ENCODE measurements at places on chromosomes 7 and 10.

- no peak for DNase-seq
These were observed 225.6 kb upstream of the MGMT start for GRCh38 chr10:129241461-129241860.

DNA sequence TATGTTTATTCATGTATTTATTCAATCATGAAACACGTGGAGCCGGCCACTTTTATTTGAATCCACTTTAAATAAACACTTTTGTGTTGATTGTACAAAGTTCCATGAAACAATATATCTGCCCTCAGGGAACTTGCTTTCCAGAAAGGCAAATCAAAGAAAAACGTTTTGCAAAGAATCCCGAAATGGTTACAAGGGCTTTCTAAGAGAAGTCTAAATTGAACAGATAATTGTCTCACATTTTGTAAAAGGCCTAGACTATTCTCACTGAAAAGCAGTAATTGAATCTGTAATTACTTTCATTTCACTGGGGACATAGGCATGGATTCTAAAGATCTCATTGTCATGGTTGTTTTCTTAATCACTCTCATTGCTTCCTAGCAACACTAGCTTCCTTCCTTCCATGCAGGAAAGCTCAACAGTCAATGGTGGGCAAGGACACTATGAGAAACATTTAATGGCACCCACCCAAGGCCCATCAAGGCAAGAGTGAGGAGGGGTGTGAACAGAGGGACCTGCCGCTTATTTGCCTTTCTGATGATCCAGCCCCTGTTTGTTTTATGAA, 622.4 kb upstream of the C7orf33 start:
- no peak for DNase-seq

GRCh38 chr7:50303335-50304128, 984 bp upstream of the IKZF1 start:
- DNase-seq: no peak

DNA sequence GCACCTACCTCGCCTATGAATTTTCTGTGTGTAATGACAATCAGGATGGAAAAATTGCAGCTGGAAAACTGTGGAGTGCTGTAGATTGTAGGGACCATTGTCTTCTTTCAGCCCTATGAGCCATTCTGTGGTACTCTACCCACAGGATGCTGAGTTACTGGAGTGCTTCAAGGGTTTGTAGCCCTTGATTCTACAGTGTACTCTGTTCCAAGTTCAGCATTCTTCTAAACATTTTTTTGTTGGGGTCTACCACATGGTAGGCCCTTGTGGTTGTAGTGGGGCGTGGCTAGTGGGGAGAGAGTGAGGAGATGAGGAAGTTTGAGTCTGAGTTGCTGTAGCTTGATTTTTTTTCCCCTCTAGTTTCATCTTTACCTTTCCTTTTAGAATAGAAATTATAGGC, 33.5 kb downstream of the REEP3 start:
- DNase-seq: peak; percentile 95

- no peak for DNase-seq
These were observed 238.6 kb upstream of the PFKP start for GRCh38 chr10:2828741-2829140.

DNA sequence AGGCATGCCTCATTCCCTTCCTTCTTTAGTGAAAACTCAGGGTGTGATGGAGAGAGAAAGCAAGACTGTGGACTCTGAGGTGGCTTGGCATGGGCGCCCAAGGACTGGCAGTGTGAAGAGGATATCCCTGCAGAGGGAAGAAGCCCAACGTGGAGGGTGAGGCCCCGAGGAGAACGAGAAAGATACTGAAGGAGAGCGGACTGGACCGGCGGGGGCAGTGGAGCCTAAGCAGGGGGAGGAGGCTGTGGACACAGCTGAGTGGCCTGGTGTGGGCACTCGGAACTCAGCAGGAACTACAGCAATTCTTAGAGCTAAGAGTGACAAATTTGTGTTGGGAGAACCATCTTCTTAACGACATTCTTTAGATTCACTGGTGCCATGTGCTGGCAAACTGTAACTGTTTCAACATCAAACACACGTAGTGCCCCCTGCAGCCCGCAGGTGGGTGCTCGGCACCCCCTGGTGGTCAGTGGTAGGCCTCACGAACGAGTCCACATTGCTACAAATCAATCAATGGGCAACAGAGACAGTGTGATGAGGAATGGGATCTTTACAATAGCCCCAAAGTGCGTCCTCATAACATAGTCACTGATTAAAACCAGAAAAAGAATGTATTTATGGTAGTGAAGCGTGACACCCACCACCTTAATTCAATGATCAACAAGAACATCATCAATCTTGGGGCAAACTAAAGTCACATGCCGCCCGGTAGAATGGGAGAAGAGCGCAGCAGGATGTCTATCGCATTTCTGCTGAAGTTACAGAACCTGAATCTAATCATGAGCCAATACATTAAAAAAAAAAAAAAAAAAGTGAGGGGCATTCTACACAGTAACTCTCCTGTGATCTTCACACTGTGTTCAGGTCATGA, 2.0 kb upstream of the SFTPA1 start:
- DNase-seq: peak; percentile 24

DNA sequence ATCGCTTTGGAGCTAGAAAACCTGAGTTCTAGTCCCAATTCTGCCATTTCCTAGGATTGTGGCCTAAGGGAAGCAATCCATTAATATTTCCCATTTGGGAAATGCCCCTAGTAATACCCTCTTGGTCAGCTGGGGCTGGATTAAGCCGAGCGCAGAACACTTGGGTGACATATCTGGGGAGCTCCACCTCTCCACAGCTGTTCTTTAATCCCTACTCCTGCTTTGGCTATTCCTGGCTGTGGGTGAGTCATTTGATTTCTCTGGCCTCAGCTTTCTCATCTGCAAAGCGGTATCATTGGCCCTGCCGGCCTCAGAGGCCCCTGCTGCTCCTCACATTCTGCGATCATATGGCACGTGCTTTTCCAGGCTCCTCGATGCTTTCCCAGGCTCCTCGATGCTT, 108.3 kb downstream of the BUB3 start:
- DNase-seq: no peak

DNA sequence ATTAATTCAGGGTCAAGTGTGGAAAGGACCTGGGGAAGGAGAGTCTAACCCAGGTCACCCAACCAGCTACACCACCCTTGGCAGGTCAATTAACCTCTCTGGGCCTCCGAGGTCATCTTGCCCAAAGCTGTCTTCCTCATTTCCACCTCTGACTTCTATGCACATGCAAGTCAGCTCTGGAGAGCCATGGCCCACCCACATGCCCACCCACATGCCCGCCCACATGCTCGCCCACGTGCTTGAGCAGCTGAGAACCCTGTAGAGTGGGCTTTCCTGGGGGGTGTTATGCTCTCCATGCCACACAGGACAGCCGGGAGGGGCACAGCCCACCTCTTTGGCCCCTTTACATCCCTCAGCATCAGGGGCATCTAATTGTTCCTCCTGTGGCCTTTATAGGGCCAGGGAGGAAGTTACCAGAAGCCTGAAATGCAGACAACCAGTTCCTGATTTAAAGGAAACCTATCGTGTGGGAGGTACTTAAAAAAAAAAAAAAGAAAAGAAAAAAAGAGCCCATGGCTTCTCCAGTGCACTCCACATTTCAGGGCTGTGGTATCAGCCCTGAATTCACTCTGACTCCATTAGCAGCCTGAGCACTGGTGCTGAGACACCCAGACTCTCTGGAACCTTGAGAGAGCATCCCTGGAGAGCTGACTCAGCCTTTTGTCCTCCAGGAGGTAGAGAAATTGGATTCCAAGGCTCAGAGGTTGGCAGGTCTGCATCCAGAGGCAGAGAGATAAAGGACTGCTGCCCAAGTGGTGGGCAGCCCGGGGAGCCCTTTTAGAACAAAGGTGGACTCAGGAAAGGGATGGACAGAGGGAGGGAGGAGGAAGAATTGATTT, 176.2 kb upstream of the ZMIZ1 start:
- peak; percentile 40 for DNase-seq

DNA sequence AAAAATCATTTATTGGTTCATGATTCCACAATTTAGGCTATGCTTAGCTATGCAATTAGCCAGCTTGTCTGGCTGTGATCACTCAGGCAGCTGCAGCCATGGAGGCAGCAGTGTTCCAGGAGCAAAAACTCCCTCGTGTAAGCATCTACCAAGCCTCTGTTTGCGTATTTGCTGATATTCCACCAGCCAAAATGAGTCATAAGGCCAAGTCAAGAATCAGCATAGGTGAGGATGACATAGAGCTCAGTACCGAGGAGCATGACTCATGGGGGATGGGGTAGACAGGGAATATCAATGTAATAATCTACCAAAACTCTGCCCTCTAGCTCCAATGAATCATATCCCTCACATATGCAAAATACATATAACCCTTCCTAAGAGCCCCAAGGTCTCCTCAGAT, 63.3 kb downstream of the IMMP2L start:
- DNase-seq: peak; percentile 47

DNA sequence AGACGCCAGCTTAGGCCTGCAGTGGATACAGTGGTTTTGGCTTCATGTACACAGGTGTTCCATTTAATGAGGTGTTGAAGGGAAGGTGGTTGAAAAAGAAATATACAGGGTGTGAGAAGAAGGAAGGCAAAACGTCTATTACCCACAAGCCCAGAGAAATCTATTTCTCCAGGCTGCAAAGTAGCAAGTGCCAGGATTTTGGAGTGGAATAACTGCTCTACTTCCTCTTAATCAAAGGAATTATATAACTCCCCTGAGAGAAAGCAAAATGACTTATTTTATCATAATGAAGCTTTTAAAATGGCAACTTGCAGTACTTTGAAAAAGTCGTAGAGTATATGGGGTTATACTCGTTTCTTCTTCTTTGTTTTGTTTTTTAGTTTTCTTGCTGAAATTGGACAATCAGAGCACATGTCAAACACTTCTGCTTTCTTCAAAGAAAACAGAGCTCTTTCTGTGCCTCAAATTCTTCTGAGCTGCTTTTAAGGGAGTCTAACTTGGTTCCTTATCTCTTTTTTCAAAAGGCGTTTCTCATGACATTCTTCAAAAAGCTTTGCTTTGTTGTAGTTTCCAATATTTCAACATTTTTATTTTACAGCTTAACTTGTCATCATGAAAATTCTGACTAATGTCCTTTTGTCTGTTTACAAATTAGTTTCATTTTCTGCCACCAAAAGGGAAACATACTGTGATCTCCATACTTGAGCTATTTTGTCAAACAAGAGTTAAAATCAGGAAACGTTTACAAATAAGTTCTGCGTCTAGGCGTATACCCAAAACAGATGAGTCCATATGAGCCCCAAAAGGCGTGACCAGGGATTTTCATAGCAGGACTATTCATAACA, 289.7 kb downstream of the FRMD4A start:
- no peak for DNase-seq

- DNase-seq: no peak
These were observed 76.4 kb downstream of the CTTNBP2 start for GRCh38 chr7:117796889-117797288.

GRCh38 chr7:153934629-153935028, 117.6 kb upstream of the DPP6 start:
- DNase-seq: no peak

DNA sequence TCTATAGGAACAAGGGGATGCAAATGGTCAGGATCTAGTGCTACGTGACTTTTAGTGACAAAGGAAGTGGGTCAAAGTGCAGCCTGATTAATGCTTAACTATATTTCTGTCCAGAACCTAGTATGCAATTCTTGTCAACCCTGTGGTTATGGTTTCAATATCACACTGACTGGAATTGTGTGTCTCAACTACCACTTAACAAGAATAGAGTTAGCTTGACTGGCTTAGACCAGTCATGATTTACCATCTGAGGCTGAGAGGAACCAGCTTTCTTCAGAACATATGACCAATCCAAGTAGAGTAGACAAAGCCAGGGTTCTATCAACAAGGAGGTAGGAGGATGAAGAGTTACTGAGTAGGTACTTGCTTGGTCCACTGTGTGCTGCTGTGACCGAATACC, 54.4 kb downstream of the MYPN start:
- DNase-seq: no peak

DNA sequence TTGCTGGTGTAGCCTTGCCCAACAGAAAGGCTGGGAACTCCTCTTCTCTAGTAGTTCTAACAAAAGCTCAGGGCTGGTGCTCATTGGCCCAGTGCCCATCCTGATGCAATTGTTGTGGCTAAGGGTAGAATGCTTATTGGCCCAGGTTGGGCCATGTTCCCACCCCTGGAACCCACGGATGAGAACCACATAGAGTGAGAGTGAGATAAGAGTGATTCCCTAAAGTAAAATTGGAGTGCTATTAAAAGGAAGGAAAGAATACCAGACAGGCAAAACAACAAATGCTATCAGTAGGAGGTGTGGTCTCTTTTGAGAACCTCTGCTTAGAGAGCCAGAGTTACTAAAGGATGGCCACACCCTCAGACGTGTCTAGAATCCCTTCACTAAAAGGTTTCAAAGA, 49.2 kb downstream of the LGI1 start:
- peak; percentile 35 for DNase-seq

GRCh38 chr7:40371806-40372440, 237.1 kb downstream of the SUGCT start:
- DNase-seq: peak; percentile 18

DNA sequence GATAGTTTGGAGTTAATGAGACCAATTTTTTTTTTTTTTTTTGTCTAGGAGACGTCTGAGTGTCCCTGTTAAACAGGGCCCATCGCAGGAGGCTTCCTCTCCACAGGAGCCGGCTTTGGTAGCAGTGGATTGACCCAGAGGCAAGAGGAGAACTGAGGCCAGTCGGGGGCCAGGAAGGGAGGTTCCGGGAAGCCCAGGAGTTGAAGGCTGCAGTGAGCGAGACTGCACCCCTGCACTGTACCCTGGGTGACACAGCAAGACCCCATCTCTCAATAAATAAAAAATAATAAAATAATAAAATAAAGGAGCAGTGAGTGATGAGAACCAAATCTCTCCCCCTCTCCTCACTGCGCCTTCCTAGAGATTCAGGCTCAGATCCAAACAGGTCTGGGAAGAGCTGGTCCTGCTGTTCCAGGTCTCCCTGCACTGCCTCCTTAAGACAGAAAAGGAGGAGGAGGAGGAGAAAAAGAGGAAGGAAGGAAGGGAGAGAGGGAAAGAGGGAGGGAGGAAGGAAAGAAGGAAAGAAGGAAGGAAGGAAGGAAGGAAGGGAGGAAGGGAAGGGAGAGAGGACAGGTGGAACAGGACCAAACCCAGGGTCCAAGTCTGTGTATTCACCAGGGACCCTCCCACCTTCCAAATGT, 3.5 kb downstream of the MNX1 start:
- no peak for DNase-seq

- no peak for DNase-seq
These were observed 169.8 kb downstream of the EGFR start for GRCh38 chr7:55188590-55189138.

GRCh38 chr10:113179265-113179664, 229.2 kb downstream of the TCF7L2 start:
- peak; percentile 13 for DNase-seq

DNA sequence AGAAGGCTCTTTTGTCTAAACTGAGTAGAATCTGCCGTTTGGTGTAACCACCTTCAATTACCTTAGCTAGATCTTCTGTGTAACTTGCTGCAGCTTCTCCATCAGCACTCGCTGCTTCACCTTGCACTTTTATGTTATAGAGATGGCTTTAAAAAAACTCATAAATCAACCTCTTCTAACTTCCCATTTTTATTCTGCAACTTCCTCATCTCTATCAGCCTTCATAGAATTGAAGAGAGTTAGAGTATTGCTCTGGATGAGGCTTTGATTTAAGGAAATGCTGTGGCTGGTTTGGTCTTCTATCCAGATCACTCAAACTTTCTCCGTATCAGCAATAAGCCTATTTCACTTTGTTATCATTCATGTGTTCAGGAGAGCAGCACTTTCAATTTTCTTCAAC, 1131.9 kb upstream of the CELF2 start:
- DNase-seq: no peak

Measured in fibroblast of upper back skin (primary cell).